ENCODE measurements at places on chromosomes 7 and 10.

DNA sequence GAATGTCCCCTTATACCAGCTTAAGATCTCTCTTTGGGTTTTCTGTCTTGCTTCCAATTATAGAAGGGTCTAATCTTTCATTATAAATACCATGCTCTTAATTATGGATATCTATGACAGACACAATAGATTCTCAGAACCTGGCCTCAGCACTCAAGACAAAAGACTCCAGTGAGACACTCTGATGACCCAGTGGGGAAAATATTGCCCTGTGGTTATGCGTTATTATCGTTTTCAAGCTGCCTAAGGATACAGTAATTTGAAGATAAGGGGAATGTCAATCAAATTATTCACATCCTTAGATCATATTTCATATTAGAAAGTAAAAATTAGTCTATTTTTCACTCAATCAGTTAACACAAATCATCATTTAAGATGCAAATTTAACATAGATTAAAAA lies 748.8 kb downstream of the XPNPEP1 start:
- no peak for DNase-seq

- peak; percentile 45 for DNase-seq
Measured at GRCh38 chr10:95462740-95463667, 98.2 kb downstream of the SORBS1 start.

DNA sequence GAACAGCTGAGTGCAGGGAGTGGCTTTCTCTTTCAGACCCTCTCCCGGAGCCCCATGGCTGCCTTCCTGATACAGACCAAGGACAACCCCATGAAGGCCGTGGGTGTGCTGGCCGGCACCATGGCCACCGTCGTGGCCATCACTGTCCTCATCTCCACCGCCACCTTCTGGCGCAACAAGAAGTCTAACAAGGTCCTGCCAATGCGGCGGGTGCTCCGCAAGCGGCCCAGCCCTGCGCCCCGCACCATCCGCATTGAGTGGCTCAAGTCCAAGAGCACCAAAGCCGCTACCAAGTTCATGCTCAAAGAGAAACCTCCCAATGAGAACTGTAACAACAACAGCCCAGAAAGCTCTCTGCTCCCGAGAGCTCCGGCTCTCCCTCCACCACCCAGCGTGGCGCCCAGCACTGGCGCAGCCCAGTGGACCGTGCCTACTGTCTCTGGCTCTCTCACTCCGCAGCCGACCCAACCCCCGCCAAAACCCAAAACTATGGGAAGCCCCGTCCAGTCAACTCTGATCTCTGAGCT lies 11.2 kb downstream of the LRIT2 start:
- DNase-seq, result no peak

DNA sequence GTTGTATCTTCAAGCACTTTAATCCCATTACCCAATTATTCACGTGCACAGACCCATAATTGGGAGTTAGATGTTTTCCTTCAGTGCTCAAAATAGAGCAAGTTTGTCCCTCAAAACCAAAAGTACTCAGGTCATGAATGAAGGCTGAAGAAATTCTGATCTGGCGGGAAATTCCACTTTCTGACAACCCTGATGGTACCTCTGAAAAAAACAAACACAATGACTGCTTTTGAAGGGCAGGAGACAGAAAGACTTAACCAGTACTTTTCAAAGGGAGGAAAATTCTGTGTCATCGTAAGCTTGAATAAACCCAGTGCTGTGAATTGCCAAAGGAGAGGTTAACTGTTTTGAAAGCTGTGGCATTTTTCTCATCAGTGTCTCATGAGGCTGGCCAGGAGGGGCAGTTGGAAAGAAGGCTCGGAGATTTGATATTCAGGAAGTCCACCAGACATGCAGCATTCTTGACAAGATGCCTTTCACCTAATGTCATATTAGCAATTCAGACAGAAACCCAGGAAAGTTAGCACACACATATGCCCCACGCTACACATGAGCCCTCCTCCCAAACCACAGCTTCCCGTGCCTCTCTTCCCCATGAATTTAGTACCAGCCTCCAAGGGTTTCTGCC lies 347.0 kb downstream of the KCNMA1 start:
- no peak for DNase-seq

DNA sequence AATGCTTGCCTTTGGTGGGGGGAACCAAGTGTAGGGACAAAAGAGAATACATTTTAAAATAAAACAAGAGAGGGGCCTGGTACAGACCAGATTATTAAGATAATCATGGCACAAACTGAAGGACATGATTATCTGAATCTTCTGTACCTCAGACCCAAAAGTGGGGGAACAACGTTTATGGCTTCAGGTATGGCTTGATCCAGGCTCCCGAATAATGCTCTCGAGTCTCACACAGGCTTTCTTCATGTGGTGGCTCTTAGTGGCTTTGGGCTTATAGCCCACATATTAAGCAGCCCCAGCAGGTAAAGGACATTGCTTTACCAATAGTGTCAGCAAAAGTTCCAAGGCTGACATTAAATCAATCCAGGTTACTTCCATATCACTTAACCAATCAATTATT lies 106.8 kb upstream of the FOXK1 start:
- DNase-seq, result no peak

GRCh38 chr7:15352421-15353206 lies 209.2 kb downstream of the AGMO start:
- no peak for DNase-seq

DNA sequence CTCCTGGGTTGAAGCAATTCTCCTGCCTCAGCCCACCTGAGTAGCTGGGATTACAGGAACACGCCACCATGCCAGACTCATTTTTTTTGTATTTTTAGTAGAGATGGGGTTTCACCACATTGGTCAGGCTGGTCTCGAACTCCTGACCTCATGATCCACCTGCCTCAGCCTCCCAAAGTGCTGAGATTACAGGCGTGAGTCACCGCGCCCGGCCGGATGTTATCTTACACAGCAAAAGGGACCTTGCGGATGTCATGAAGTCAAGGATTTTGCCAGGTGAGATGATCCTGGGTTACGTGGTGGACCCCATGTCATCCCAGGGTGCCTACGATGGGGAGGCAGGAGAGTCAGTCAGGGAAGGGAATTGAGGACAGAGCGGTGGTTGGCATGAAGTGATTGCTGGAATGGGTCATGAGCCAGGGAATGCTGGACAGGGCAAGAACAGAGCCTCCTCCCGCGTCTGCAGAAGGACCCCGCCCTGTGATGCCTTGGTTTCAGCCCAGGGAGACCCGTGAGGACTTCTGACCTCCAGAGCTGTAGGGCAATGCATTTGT lies 8.7 kb upstream of the UBE3C start:
- DNase-seq, result no peak

- no peak for DNase-seq
Measured at GRCh38 chr7:111803015-111803758, 240.9 kb upstream of the IMMP2L start.

DNA sequence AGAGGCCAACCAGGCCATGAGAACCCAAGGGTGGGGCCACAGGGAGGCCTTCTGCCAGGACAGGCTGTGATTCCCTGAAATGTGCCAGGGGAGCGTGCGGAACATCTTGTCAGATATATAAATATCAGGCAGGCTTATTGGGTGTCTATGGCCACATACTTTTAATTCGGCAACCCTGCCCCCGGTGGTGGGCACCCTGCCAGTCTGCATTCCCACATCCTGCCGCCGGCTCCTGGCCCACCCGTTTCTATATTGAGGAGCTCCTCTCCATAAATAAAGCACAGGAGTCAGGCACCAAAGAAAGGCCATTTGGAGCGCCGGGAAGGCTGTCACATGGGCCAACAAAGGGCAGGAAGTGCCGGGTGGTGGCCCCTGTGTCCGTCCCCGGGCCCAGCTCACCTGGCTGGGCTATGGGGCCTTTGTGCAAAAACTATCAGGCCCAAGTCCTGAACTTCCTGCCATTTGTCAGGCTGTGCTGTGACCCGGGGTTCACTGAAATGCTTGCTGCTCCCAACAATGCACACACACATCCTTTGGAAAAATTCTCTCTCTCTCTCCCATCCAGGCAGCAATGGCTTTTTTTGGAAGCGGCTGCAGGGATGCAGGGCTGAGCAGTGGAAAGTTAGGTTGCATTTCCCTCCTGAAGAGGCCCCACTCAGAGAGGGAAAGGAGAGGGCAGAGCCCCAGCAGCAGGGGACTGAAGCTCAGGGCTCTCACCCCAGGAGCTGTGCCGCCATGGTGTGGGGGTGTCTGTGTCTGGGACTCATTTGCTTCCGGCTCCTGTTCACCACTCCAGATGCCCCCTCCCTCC lies 25.0 kb upstream of the PODXL start:
- DNase-seq, result peak; percentile 64

DNA sequence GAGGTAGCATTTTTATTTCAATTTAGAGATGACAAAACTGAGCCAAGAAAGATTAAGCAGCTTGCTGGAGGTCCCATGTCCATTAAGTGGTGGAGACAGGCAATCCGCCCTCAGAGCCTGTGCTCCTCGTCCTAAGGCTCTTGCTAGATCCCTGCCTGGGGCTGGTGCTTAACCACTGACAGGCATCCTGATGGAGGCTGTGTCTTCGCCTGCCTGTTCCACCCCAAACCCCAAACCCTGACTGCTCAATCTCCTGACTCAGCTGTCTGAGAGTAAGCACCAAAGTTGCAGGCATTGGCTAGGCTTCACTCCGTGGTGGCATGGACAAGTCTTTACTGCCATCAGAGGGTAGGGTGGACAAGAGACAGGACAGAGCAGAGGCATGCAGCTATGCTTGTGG lies 209.4 kb downstream of the POU6F2 start:
- DNase-seq, result peak; percentile 55

- no peak for DNase-seq
Measured at GRCh38 chr7:14398526-14398925, 409.1 kb upstream of the ETV1 start.

DNA sequence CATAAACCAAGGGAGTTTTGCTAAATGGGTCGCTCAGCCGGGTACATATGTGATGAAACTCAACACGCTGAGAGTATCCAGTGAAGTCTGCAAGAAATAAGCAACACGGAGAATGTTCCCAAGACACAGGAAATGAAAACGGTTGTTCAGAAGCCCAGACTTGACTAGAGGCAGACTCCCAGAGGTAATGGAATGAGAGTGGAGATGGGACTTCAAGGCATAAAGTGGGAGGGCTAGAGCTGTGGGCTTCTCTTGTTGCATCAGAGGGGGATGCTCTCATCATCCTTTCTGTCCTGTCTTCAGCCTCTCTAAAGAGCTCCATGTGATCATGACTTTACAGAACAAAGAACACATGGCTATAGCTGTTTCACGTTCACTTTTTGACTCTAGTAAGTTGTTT lies 88.3 kb downstream of the BAMBI start:
- no peak for DNase-seq

DNA sequence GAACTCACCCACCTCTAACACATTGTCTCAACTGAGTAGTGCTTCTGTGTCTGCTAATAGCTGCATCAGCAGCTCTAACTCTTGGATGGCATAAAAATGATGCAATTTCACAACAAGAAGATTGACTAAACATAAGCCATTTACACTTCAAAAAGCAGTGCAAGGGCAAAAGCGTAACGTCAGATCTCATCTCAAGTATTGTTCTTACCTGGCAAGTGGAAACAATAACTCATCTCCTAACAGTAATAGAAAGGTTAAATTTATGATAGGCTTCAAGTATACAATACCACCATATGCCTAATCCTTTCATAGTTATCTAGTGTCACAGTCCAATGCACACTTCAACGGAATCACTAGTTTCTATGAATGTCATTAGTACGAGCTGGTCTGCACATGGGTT lies 14.8 kb downstream of the TPK1 start:
- no peak for DNase-seq

- DNase-seq, result no peak
Measured at GRCh38 chr10:48194830-48195229, 79.7 kb downstream of the FRMPD2 start.

GRCh38 chr7:38311329-38311937 lies 38.0 kb upstream of the TARP start:
- DNase-seq, result no peak

- DNase-seq, result no peak
Measured at GRCh38 chr7:31302356-31302755, 38.2 kb downstream of the NEUROD6 start.

DNA sequence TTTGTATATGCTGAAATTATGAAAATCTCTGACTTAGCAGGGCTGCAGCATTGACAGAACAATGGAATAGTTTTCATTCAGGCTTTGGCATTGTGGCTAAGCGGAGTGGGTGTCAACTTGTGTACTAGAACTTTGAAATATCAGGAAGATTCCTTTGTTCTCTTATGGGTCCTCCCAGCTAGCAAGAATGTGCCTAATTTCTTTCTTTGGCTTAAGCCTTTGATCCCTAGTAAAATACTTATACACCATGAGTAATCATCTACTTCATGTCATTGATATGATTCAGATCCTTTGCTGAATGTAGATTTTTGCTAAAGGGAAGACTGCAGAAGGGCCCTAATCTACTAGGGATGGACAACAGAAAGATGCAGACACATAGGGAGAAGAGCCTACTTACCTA lies 6.2 kb downstream of the AVL9 start:
- DNase-seq, result no peak

Measured in endodermal cell (in vitro differentiated cells).